ENCODE measurements at places on chromosomes 4 and X.
A peak's percentile ranks its signal among the peaks of the same experiment; 100 is the strongest.

DNA sequence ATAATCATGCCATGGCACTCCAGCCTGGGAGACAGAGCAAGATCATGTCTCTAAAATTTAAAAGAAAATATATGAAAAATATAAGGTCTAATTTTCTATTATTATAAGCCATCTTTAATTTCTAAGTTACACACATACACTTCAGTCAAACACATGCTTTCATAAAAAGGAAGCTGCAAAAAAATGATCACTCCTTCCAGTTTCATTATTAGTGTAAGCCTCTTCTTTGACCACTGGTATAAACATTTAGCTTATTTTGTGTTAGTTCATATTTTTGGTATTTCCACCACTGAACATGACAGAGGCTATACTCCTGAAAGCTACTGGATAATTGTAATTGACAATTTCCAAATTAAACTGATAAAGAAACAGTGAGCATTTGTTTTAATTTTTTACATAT is 163.3 kb upstream of the USP38 start:
- no peak for ATAC-seq

- ATAC-seq, result no peak
Observed at GRCh38 chr4:6277139-6277802, 7.6 kb downstream of the WFS1 start.

GRCh38 chr4:186844059-186844681 is 120.5 kb upstream of the FAT1 start:
- peak; percentile 35 for ATAC-seq

- no peak for ATAC-seq
Observed at GRCh38 chr4:75950213-75950815, 9.5 kb upstream of the NAAA start.

DNA sequence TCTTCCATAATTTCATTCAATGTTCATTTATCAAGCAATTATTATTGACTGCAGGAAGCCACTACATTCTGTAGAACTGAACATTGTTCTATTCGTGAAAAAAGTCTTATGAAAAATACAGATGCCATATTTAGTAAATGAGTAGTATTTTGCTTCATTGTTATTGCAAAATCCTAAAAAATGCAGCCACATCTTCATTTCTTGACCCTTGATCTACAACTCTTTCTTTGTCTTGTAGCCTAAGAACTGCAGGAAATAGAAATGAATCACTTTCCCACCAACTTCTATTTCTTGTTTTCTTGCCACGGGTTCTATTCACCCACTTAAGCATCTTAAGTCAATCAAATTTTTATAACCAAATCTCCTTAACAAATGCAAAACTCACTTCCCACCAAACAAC is 63.3 kb downstream of the KCNIP4 start:
- no peak for ATAC-seq

GRCh38 chrX:94932278-94932965 is 1258.4 kb downstream of the FAM133A start:
- ATAC-seq, result no peak

DNA sequence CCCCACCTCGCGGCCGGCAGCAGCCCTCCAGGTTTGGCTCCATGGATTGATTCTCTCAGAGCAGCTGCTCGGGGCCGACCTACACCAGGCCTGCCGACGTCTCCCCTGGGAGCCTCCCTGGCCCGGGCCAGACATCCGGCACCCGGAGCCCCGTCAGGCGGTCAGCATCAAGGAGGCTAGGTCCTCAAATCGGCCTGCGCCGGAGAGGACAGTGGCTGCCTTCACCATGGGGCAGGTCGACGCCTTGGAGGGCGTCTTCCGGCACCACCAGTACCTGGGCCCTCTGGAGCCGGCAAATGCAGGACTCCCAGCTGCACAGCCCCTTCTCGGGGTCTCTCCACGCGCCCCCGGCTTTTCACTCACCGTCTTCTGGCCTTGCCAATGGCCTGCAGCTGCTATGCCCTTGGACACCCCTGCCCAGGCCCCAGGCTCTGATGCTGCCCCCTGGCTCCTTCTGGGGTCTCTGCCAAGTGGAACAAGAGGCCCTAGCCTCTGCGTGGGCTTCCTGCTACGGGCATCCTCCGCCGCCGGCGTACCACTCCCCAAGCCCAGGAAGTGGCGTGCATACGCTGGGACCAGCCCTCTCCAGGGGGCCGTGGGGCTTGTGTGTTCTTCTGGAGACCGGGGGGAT is 341.8 kb downstream of the MAGEB5 start:
- no peak for ATAC-seq

DNA sequence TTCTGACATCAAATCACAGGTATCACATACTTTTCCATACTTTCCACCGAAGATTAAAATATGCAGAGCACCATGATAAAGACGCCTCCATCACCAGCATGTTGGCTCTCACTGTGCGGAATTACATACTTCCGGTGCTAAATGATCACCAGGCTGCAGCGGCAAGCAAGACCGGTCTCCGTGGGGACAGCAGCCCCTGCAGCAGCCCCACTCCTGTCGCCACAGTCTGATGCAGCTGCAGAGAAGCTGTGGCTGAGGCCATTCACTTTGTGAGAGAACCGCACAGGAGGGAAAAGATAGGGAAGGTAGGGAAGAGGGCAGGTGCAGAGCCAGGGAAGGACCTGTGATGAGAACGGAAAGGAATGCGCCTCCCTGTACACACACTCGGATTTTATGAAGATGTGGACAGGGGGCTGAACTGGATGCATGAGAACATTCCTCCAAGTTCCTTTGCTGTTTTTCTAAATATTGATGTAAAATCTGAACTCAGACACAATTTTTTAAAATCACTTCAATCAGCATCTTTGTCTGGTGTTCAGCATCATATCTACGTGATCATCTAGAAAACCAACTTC is 38.3 kb downstream of the AFAP1 start:
- ATAC-seq, result no peak

- ATAC-seq, result no peak
Observed at GRCh38 chr4:81137894-81138293, 77.1 kb downstream of the PRKG2 start.

- no peak for ATAC-seq
Observed at GRCh38 chr4:71392109-71392508, 53.3 kb downstream of the SLC4A4 start.

DNA sequence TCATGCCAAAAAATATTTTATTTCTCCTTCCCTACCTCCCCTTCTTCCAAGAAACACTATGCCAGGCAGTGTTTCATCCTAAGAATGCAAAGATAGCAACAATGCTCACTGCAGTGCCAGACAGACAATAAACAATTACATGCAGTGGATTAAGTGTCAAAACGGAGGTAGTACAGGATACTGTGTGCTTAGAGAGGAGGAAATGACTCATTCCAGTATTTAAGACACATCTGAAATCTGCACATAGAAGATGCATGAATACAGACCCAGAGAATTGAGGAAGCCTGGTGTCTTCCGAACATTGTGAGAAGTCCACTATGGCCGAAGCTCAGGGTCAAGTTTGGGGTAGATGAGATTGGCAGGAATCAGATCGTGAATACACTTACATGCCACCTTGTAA is 326.4 kb downstream of the PPP3CA start:
- ATAC-seq, result peak; percentile 94
